Esophagus squamous epithelium (tissue), 5 donors: ENCODE measurements at places on chromosomes 2 and 18. TPM values are rescaled to one million over a fixed set of nuclear protein-coding genes. Genes with fewer than 3 reads are reported as not detected.

- DNase-seq = no peak
These were observed 14.9 kb upstream of the MC5R start for GRCh38 chr18:13809043-13809430.

DNA sequence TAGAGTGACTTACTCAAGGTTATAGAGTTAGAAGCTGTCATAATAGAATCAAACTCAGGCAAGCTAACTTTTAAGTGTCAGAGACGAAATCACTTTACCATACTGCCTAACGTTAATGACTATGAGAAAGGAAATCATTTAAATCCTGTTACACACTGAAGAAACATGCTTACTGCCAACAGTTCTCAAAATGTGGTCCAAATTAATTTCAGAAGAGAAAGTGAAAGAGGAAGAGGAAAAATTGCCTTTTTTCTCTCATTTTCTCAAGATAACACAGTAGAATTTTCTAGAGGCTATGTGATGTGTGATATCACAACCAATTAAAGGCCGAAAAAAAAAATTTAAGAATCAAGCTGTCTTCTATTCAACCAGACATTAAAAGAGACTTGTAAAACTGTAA, 1362.7 kb upstream of the CHAC2 start:
- DNase-seq = no peak

- DNase-seq = no peak
These were observed 46.9 kb upstream of the TAF1B start for GRCh38 chr2:9796056-9797010.

- no peak for DNase-seq
These were observed at the start of gene EMX1 for GRCh38 chr2:72917138-72917876. Gene EMX1, plus strand, starts transcription at chr2:72917519. Its CDS starts 334 bp downstream, at chr2:72917853.

SESTD1 gene
- 20.1 TPM for total RNA-seq
